Mesangial cell (primary cell): ENCODE measurements at places on chromosomes 1 and 21. TPM values are rescaled to one million over a fixed set of nuclear protein-coding genes. Genes with fewer than 3 reads are reported as not detected.

Gene PDC
- not detected in 2 replicates for total RNA-seq

Gene GPR25
- total RNA-seq, result 0.33 TPM in 1 of 2 replicates, not detected in the other

Gene ZBTB21
- 6.2 and 8.7 TPM in 2 replicates for total RNA-seq

Gene HAO2
- total RNA-seq, result not detected in 2 replicates

Gene IBA57
- 2.4 and 3.0 TPM in 2 replicates for total RNA-seq

Gene SPRR1B
- total RNA-seq, result not detected in 2 replicates
